ENCODE measurements at places on chromosomes 5 and 9. TPM values are rescaled to one million over a fixed set of nuclear protein-coding genes. Genes with fewer than 3 reads are reported as not detected.

DNA sequence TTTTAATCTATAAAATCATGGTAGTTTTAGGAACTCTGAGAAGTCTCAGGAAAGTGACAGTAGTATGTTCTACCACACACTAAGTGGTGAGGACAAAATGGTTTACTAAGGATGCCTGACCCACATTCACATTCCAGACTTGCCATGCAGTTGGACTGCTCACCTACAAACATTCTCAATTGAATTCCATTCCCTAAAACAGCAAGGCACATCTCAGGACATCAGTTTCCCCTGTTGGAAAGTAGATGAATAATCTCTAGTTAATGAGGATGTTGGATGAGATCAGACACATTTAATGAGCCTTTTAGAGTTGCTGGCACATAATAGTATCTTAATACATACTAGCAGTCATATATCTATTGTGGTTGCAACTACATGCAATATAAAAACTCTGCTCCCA is 76.6 kb downstream of the ZNF618 start:
- H3K27ac ChIP-seq: no peak overlapping the region
- H3K4me3 ChIP-seq: no peak overlapping the region
- DNase-seq: no peak
- H3K4me1 ChIP-seq: no peaks in the 10 kb centered on the region
- H3K36me3 ChIP-seq: no peaks in the 10 kb centered on the region
- H3K27me3 ChIP-seq: no peaks in the 10 kb centered on the region

DNA sequence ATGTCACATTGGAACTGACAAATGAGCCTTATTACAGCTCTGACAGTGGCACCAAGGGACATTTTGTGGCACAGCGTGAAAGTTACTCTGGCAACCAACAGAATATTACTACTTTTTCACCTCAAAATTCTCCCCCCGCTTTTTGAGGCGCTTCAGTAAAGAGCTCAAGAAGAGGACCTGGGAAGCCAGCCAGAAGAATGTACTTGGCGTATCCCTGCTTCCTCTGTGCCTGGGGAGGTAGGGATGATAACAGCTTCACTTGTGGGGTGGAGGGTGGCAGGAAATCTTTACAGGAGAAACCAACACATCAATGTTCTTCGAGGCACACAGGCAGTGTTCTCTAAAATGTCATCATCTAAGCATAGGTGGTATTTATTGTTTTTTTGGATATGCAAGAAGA is 624.1 kb downstream of the NR2F1-AS1 start:
- H3K27ac ChIP-seq: no peak overlapping the region
- H3K4me3 ChIP-seq: no peak overlapping the region
- H3K36me3 ChIP-seq: no peaks in the 10 kb centered on the region
- no peaks in the 10 kb centered on the region for H3K27me3 ChIP-seq
- no peak for DNase-seq
- no peaks in the 10 kb centered on the region for H3K4me1 ChIP-seq

DNA sequence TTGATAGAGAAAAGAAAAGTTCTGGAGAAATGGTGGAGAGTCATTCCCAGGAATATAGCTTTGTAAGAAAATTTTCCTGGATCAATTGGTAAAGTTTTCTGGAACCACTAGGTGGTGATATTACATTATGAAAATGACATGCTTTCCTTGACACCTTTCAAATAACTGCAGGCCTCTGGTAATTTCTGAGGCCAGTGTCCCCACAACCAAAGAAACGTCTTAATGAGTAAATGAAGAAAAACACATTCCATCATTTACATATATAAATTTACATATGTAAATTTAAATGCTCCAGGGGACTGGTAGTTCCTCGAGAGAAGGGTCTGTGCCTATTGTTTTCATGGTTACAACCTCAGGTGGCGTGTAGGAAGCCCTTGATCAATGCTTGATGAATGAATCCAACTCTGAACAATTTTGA is 17.2 kb upstream of the RGS3 start:
- DNase-seq: no peak
- no peaks in the 10 kb centered on the region for H3K27me3 ChIP-seq
- no peaks in the 10 kb centered on the region for H3K4me1 ChIP-seq
- no peak overlapping the region for H3K4me3 ChIP-seq

DNA sequence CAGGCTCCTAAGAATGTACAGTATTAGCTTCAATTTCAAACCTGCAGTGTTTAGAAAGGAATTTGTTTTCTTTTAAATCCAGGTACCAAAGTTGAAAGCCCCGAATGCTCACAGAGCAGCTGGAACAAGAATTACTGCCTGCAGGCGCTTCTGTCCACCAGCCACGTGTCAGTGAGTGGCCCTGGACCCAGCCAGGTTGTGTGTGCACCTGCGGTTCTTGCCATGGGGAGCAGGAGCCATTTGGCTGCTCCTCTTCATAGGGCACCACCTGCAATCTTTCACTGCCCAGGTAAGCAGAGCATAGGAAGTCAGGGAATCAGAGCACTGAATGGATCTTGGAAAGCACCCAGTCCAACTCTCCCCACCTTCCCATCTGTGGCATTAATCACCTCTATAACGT is 79.5 kb upstream of the PIP5K1B start:
- no peak for DNase-seq
- no peaks in the 10 kb centered on the region for H3K4me1 ChIP-seq
- H3K27me3 ChIP-seq: no peaks in the 10 kb centered on the region

The C5orf22 gene
- total RNA-seq: 18.8 TPM

The IL7R gene
- 3.2 TPM for total RNA-seq

DNA sequence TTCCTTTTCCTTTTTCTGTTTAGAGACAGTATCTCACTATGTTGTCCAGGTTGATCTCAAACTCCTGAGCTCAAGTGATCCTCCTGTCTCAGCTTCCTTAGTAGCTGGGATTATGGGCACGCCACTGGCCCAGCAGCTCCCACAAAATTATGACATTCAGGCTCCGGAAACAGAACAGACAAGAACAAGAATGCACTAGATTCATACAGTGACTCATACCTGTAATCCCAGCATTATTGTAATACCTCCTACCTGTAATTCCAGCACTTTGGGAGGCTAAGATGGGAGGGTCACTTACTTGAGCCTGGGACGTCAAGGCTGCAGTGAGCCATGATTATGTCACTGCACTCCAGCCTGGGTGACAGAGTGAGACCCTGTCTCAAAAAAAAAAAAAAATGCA is 26.7 kb upstream of the B4GALT1 start:
- H3K27me3 ChIP-seq: no peaks in the 10 kb centered on the region
- DNase-seq: no peak
- no peak overlapping the region for H3K4me3 ChIP-seq

The PCDHGB6 gene
- 5.0 TPM for total RNA-seq

The ZNF367 gene
- 1.2 TPM for total RNA-seq

DNA sequence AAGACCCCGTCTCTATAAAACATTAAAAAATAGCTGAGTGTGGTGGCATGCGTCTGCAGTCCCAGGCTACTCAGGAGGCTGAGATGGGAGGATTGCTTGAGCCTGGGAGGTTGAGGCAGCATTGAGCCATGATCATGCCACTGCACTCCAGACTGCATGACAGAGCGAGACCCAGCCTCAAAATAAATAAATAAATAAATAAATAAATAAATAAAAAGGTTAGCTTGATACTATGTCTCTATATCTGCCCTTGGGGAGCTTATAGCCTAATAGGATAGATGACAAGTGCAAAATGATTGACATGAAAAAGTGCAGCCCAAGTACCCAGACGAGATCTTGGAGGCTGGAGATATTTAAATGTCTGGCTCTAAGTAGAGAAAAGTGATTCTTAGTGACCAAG is 122.6 kb downstream of the PDE4D start:
- no peaks in the 10 kb centered on the region for H3K27me3 ChIP-seq
- no peak overlapping the region for H3K4me3 ChIP-seq
- no peak for DNase-seq
- peaks cover 6% of the 10 kb centered on the region for H3K4me1 ChIP-seq

The SNCB gene
- 0.67 TPM for total RNA-seq

- H3K36me3 ChIP-seq: no peaks in the 10 kb centered on the region
- H3K4me1 ChIP-seq: peaks cover 69% of the 10 kb centered on the region
- peak overlapping the region; percentile 99 for H3K27ac ChIP-seq
- DNase-seq: peak; percentile 90
These were observed 938 bp downstream of the NINJ1 start for GRCh38 chr9:93132946-93133680.

DNA sequence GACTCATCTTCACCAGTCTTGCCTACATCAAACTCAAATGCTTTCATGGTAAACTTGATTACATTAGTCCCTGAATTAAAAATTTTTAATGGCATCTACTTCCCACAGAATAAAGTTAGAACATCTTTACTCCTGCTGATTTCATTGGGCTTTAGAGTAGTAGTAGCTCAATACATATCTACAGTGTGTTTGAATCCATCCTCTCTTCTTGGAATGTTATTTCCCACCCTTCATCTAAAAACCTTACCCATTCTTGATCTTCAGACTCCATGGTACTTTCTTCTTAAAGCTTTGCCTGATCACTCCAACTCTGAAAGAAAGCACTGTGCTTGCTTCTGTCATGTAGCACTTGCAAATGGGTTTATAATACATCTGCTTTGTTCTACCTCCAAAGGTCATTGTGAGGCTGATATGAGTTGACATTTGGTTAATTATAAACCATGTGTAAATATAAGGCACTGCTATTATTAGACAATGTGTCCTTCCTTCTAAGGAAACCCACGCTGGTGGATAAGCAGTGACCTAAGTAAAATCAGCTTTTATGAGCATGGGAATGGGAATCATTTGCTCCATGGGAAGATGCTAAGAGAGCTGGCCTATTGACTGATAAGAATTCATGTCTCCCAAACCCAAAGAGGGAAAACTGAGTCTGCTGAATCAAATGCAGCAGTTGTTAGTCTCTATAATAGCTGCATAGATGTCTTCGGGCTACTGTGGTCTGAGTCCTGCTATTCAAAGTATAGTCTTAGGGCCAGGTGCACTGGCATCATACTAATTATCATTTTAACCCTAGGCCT is 7.5 kb upstream of the PRLR start:
- no peak for DNase-seq
- H3K27ac ChIP-seq: no peak overlapping the region
- H3K27me3 ChIP-seq: no peaks in the 10 kb centered on the region
- no peaks in the 10 kb centered on the region for H3K4me1 ChIP-seq
- no peaks in the 10 kb centered on the region for H3K36me3 ChIP-seq

GRCh38 chr9:38081356-38082108 is 12.5 kb upstream of the SHB start:
- H3K4me1 ChIP-seq: no peaks in the 10 kb centered on the region
- H3K36me3 ChIP-seq: no peaks in the 10 kb centered on the region
- H3K27ac ChIP-seq: no peak overlapping the region
- no peak overlapping the region for H3K4me3 ChIP-seq
- DNase-seq: peak; percentile 34

The SH3PXD2B gene
- 13.9 TPM for total RNA-seq

All from right atrium auricular region (tissue), 2 donors.